ENCODE measurements at places on chromosomes 1 and 21.

- no peak for DNase-seq
These were observed 10.1 kb downstream of the GPATCH2 start for GRCh38 chr1:217620814-217621213.

DNA sequence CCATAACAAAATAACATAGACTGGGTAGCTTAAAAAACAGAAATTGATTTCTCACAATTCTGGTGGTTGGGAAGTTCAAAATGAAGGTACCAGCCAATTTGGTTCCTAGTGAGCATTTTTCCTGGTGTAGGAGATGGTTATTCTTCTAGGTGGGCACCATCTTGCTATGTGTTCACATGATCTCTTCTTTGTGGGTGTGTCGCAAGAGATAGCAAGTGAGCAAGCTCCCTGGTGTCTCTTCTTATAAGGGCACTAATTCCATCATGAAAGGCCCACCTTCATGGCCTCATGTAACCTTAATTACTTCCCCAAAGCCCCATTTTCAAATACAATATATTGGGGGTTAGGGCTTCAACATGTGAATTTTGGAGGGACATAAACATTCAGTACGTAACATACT, 38.8 kb upstream of the ATP5PO start:
- no peak for DNase-seq

DNA sequence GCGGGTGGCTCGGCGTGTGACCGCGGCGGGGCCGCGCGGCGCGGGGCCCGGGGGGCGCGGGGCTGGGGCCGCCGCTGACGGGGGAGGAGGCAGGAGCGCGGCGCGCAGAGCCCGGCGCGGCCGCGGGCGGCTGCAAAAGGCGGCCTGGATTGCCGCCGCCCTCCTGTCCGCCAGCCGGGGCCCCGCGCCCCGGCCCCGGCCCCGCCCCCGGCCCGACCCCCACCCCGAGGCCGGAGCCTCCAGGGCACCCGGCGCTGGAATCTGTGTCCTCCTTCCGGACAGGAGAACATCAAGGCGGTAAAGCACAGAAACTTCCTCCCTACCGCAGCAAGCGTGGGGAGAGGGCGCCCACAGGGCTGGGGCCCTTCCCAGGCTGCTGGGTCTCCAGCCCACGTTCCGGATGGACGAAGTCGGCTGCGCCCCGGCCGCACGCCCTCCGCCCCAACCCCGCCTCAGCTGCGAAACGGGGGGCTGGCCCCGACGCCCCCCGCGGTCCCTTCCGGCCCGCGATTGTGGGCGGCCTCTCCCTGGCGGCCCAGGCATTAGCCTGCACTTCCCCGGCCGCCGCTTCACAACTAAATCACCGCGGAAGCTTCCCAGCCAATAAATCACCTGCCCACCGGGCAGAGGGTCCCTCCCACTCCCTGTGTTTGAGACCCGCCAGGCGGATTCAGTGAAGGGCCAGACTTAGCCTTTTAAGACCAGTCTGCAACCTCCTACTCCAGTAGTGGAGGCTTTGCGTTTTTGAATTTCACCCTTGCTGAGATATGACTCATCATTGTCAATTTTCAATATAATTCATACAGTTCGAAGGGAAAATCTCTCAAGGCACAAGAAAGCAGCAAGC, 106.0 kb downstream of the SLC45A1 start:
- no peak for DNase-seq

GRCh38 chr1:151133018-151133806, 13.2 kb downstream of the SEMA6C start:
- DNase-seq, result no peak

- DNase-seq, result no peak
These were observed 684 bp downstream of the SLC2A1 start for GRCh38 chr1:42957880-42958487.

Measured in stromal cell of bone marrow (primary cell).